ENCODE measurements at places on chromosomes 3 and 15.

DNA sequence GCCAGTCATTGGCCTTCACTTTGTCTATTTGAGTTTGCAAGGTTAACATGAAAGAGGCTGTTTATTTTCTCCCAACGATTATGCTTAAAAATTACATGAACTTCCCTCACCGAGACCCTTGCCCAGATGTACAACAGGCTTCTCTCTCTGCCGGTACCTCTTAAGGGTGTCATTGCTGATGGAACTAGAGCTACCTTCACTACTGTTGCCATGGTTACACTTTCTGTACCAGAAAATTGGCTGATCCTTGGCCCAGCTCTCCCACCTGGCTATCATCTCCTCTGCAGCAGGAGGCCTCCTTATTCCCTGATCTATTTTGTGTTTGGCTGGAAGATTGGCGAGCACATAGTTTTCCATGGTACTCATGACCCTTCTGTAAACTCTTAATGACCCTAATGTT, 24.0 kb upstream of the LIPC start:
- no peak for DNase-seq

DNA sequence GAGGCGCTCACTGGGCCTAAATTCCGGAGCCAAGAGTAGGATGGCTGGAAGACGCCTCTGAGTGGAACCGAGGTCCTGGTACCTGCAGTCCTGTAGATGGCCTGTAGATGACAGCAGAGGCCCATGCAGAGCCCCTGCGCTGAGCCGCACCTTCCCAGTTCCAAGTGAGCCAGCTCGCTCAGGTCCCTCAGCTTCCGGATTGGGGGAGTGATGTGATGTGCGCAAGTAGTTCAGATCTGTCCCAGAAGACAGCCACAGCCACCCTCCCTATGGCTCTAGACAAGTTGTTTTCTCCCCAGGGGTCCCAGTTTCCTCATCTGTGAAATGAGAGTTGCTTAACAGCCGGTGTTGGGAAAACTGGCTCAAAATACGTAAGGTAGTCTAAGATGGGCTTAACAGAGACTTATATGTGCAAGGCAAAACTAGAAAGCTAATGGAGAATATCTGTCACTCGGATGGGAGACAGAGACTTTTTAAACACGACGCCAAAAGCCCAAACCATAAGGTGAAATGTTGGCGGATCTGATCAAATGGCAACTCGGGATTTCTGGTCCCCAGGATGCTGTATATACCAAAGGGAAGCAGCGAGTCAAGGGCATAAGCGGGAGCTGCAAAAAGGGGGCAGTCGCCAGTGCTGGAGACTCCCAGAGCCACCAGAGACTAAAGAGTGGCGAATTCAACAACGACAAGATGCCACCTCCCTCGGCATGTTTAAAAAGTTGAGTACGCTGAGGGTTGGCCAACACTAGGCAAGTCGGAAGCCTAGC, 765 bp upstream of the MAPKAPK3 start:
- DNase-seq, result peak; percentile 85

GRCh38 chr3:124557-125179, 71.9 kb upstream of the CHL1 start:
- DNase-seq, result no peak

GRCh38 chr3:23761440-23761896, 44.3 kb upstream of the UBE2E1 start:
- peak; percentile 31 for DNase-seq

GRCh38 chr15:90840954-90841353, 27.4 kb upstream of the FURIN start:
- DNase-seq, result no peak

- no peak for DNase-seq
Observed at GRCh38 chr3:66066963-66067617, 28.4 kb upstream of the MAGI1 start.

DNA sequence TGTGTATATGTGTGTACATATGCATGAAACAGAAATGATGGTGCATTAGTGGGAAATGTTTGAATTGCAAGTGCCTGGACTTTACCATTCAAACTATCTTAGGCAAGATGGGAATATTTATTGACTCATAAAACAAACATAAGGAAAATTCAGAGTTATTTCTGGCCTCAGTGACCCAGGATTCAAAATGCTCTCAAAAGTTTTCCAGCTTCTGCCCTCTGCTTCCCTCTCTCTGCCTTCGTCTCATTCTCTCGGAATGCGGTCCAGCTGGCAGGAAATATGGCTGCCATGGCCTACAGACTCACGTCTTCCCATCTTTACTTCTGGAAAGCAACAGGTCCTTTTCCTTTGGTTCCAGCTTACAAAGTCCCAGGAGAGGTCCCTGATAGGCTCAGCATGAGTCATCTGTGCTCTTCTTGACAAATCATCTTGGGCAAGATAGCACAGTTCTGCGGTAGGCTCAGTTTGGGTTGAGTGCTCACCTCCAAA, 8.7 kb upstream of the ZNF774 start:
- DNase-seq, result no peak

DNA sequence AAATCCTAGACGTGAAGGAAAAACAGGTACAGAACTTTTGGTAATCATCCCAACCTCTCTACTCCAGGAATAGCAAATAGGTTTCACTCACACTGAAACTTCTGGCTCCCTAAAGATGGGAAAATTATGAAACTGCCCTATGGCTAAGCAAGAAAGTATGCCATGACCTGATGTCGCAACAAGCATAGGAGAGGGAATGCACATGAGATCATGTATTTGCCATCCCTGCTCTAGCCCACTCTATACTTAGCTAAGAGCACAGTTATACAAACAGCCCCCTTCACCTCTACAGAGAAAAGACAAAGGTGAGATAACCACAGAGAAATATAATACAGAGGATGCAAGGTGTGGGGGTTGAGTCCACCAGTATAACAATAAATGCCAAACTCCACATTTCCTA, 102.7 kb downstream of the TBC1D5 start:
- DNase-seq, result no peak

DNA sequence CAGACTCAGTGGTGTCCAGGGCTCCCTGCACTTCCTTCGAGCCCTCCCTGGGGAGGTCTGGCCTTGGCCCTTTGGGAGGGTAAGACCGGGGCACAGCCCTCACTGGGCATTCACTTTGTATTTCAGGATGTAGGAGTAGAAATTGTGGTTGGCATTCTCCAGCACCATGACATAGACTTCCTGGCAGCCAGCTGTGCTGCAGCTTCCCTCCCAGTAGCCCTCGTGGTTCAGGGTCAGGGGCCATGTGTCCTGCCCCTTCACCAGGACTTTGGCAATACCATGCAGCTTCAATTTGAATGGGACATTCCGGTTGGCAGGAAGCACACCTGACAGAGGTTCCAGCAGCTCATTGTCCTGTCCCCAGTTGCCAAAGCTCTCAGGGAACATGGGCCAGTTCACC, 47.3 kb downstream of the KY start:
- no peak for DNase-seq

DNA sequence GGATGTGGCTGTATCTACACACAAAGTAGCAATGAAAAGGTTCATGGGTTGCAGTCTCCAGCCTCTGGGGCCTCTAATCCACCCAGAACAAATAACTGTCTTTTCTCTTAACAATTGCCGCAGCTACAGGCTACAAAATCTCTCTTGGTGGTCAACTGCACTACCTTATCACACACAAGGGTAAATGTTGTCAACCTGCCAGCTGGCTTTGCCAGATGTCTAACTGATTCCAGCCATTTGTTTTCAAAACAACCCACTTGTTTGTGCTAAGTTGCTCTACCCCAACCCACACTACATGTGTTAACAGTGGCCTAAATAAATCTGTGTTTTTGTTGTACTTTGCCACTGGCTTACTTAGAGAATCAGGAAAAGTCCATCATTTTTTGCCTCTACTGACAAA, 447.3 kb downstream of the TAFA4 start:
- no peak for DNase-seq

DNA sequence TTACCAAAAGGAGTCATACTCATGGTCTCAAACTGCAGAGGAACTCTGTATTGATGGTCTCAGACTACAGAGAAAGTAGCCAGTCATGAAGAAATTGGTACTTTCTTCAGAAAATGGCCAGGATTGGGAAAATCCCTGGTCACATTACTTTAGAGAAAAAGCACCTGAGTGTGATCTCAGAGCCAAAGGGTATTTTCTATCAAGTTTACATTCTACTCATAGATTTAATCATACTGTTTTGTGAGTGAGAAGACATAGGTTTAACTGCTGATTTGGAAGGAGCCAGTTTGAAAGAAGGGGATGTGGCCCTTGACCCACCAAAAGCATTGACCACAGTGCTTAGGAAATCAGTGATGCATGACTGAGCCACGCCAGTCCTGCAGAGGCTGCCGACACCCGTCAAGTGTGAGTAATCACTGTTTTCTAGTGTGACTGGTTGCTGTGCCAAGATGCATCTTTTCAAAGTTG, 203.6 kb downstream of the AKAP13 start:
- no peak for DNase-seq

- no peak for DNase-seq
Observed at GRCh38 chr15:47429376-47429775, 287.9 kb upstream of the SEMA6D start.

- DNase-seq, result no peak
Observed at GRCh38 chr3:21718943-21719591, 31.9 kb downstream of the ZNF385D start.

GRCh38 chr3:131704098-131704497, 201.3 kb upstream of the MRPL3 start:
- no peak for DNase-seq

- no peak for DNase-seq
Observed at GRCh38 chr3:112013784-112014143, 15.0 kb downstream of the TAGLN3 start.

DNA sequence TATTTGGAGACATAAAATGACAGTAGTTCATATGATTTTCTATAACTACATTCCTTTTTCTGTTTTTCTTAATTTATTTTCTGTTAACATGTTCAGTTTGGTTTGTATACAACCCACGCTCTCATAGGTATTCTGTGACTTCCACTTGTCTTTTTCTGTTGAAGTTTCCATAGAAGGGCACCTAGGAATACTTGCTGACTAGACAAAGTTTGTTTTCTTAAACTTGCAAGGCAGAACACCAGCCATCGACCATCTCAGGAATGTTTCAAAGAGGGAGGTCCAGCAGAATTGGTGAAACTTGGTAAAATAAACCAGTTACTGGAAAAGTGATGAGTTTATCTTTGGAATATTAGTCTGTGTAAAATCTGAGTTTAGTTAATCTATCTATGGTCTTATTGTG, 403.2 kb upstream of the CADM2 start:
- no peak for DNase-seq

DNA sequence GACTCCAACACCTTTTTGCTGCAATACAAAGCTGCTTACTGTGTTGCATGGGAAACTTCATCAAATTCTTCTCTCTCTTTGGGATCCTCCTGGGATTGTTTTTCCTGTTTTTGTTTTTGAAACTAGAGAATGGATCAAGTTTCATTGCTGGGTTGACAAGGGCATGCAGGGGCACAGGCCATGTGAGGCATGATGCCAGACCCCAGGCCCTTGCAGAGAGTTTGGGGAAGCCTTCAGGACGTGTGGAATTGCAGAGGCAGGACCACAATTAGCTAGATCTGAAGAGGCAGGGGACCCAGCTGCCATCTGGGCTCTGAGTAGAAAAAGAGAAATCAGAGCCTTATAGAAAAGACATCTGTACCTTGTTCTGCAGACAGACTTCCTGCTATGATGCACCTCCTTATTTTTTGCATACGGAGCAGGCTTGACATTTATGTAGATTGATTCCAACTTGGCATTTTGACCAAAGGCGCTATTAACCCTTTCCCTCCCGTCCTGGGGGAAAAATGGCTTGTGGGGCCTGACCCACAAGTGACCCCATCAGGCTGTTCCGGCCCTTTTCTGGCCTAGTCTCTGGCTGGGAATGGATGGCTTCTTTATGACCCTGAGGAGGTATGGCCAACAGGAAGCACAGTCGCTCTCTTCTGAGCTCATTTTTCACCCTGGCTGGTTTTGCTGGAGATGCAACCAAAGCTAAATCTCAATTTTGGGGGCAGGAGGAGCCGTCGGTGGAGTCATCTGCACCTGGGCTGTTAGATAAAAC, 44.3 kb upstream of the CHRNB4 start:
- DNase-seq, result no peak

DNA sequence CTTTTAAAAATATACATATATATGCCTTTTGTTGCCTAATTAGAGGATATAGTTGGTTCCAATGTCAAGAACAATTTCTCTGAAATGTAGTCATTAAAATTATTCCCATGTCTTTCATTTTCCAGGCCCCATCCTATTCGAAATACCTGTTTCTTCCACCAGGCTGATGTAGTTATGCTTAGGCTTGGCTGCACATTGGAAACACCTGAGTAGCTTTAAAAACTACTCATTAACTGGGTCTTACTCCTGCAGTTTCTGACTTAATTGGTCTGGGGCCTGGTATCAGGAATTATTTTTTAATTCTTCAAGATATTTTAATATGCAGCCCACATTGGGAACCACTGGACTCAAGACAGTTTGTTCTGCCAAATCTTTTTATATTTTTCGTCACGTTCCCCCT, 53.7 kb downstream of the TGFBR2 start:
- DNase-seq, result no peak

DNA sequence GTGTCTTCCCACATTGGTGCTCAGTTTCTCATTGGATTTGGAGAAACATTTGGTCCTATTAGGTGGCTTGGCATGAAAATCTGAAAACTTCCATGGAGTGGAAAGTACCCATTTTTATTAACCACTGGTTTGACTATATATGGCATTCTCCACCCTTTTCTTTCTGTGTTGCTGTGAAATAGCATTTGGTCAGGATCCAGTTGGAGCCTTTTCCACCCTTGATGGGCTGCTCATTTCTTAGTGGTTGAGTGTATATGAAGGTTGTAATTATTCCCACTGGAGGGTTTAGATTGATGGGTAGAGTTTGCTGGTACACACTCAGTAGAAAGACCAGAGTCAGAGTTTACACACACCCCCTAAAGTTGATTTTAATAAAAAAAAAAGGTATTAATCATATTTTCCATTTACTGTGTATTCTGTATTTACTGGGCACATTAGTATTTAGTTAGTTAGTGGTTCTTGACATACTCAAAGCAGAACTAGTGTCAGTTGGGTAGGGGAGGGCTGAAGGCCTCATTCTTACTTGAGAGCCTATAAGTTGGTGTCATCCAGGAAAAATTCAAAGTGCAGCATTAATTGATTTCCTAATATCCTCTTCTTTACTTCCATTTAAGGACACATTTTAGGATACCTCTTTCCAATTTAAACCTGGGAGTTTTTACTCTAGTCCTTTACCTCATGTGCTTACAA, 69.5 kb downstream of the FLNB start:
- DNase-seq, result no peak

- no peak for DNase-seq
Observed at GRCh38 chr3:135556174-135556573, 409.4 kb upstream of the PPP2R3A start.

DNA sequence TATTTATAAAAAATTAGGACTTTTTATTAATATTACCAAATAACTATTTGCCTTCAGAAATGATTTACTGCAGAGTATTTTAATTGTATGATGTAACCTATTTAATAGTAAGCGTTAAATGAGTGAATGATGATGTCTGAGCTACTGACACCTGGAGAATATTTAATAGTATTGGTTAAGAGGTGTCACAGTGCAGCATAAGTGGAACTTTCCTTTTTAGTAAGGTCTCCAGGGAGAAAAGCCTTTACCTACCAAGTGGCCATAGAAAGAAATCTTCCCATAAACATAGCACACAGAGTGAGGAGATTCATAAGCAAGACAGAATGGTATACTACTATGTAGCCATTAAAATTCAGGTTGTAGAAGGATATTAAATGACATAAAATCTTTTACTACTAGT, 441.7 kb downstream of the TBL1XR1 start:
- DNase-seq, result no peak

GRCh38 chr15:74767167-74768098, 14.4 kb upstream of the CSK start:
- no peak for DNase-seq
